ENCODE measurements at places on chromosomes 2 and 18.
A peak's percentile ranks its signal among the peaks of the same experiment; 100 is the strongest.

DNA sequence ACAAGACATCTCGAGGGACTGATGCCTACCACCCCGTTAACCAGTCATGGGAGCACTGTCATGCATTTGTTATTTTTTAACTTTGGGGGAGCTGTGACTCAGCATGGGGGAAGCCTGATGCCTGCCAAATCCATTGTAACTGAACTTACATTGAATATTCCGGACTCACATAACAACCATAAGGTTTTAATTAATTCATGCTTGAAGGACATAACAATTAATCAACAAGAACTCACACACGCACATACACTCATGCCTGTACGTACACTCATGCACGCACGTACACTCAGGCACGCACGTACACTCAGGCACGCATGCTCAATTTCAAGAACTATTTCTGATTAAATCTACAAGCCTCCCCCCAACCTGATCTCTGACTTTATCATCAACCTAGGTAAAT, 1639.1 kb downstream of the SUCLG1 start:
- no peak for DNase-seq
- no peak overlapping the region for H3K27ac ChIP-seq
- no peaks in the 10 kb centered on the region for H3K4me1 ChIP-seq
- H3K4me3 ChIP-seq: no peak overlapping the region
- no peaks in the 10 kb centered on the region for H3K36me3 ChIP-seq
- no peaks in the 10 kb centered on the region for H3K27me3 ChIP-seq

DNA sequence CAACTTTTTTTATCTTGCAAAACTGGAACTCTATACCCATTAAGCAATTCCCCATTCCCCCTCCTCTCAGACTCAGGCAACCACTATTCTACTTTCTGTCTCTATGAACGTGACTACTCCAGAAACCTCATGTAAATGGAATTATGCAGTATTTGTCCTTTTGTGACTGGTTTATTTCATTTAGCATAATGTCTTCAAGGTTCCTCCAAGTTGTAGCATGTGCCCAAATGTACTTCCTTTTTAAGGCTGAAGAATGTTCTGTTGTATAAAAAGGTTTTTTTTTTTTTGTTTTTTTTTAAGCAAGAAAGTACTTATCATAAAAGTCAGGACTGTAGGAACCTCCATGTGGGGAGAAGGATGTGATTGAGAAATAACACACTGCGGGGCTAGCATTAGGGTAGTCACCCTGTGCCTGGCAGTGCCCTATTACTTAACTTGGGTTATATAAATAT, 262.9 kb upstream of the FBXO11 start:
- DNase-seq: no peak
- no peaks in the 10 kb centered on the region for H3K36me3 ChIP-seq
- no peaks in the 10 kb centered on the region for H3K27me3 ChIP-seq
- no peak overlapping the region for H3K27ac ChIP-seq
- H3K4me1 ChIP-seq: no peaks in the 10 kb centered on the region

DNA sequence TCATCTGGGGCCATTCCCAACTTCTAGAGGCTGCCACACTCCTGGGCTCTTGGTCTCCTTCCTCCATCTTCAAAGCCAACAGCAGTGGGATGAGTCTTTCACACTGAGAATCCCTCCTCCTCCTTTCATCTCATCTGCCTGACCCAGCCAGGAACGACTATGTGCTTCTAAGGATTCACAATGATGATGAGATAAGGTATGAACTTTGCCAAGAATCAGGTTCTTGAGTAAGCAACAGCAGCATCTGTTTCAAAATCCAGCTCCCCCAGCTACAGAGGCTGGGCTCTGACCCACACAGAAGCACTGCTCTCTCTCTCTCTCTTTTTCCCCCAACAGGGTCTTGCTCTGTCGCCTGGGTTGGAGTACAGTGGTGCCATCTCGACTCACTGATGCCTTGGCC, 46.4 kb downstream of the TIMM21 start:
- no peaks in the 10 kb centered on the region for H3K27me3 ChIP-seq
- no peak overlapping the region for H3K4me3 ChIP-seq
- DNase-seq: no peak
- H3K4me1 ChIP-seq: no peaks in the 10 kb centered on the region
- H3K27ac ChIP-seq: no peak overlapping the region

DNA sequence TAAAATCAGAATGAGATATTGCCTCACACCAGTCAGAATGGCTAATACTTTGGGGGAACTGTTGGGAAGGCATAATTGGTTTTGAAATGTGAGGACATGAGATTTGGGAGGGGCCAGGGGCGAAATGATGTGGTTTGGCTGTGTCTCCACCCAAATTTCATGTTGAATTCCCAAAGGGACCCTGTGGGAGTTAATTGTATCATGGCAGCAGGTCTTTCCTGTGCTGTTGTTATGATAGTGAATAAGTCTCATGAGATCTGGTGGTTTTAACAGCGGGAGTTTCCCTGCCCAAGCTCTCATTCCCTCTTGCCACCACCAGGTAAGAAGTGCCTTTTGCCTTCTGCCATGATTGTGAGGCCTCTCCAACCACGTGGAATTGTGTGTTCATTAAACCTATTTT, 59.6 kb downstream of the CSRNP3 start:
- no peak for DNase-seq
- no peak overlapping the region for H3K27ac ChIP-seq
- no peaks in the 10 kb centered on the region for H3K4me1 ChIP-seq
- no peaks in the 10 kb centered on the region for H3K36me3 ChIP-seq
- H3K4me3 ChIP-seq: no peak overlapping the region

GRCh38 chr2:44377486-44377885, 15.7 kb downstream of the CAMKMT start:
- no peaks in the 10 kb centered on the region for H3K36me3 ChIP-seq
- no peaks in the 10 kb centered on the region for H3K4me1 ChIP-seq
- H3K4me3 ChIP-seq: no peak overlapping the region
- DNase-seq: no peak
- H3K27me3 ChIP-seq: no peaks in the 10 kb centered on the region

GRCh38 chr18:2360861-2361260, 210.4 kb downstream of the METTL4 start:
- H3K4me3 ChIP-seq: no peak overlapping the region
- DNase-seq: no peak
- H3K36me3 ChIP-seq: no peaks in the 10 kb centered on the region
- no peaks in the 10 kb centered on the region for H3K4me1 ChIP-seq
- H3K27ac ChIP-seq: no peak overlapping the region

GRCh38 chr2:15908371-15908770, 32.0 kb upstream of the MYCN start:
- H3K36me3 ChIP-seq: no peaks in the 10 kb centered on the region
- DNase-seq: no peak
- H3K4me3 ChIP-seq: no peak overlapping the region
- no peaks in the 10 kb centered on the region for H3K27me3 ChIP-seq
- H3K4me1 ChIP-seq: peaks cover 20% of the 10 kb centered on the region
- no peak overlapping the region for H3K27ac ChIP-seq

DNA sequence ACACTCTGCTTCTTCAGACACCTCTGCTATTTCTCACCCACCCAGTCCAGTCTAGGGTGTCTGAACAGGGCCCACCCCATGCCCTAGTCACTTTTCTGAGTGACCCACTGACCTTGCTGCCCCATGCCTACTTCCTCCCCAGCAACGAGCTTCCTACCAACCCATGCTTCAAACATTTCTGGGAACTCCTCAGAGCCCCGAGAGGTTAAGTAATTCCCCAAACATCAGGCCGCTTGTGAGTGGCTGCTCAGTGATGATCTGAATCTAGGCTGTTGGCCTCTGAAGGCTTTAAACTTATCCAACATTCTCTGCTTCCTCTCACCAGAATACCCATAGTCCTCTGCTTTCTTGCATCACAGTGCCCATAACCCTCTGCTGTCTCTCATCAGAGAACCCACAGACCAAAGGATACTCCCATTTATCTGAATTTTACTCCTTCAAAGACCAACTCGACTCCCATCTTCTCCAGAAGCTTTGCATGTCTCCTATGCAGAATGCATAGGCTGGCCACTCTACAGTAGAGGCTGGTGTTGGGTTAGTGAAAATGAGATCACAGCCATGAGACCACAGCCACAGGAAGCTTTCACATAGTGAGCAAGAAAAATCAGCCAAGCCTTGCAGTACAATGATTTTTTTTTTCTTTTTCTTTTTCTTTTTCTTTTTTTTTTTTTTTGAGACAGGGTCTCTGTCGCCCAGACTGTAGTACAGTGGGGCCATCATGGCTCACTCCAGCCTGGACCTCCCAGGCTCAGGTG, 309.5 kb upstream of the LYPD1 start:
- H3K27ac ChIP-seq: no peak overlapping the region

- H3K36me3 ChIP-seq: no peaks in the 10 kb centered on the region
- no peaks in the 10 kb centered on the region for H3K4me1 ChIP-seq
- H3K27ac ChIP-seq: no peak overlapping the region
- H3K4me3 ChIP-seq: no peak overlapping the region
- peak; percentile 39 for DNase-seq
Observed at GRCh38 chr18:69617888-69618287, 217.2 kb downstream of the DOK6 start.

- H3K4me3 ChIP-seq: no peak overlapping the region
- no peaks in the 10 kb centered on the region for H3K36me3 ChIP-seq
- DNase-seq: no peak
- H3K27ac ChIP-seq: no peak overlapping the region
- H3K27me3 ChIP-seq: no peaks in the 10 kb centered on the region
- H3K4me1 ChIP-seq: no peaks in the 10 kb centered on the region
Observed at GRCh38 chr2:120783969-120784372, 48.3 kb downstream of the GLI2 start.

DNA sequence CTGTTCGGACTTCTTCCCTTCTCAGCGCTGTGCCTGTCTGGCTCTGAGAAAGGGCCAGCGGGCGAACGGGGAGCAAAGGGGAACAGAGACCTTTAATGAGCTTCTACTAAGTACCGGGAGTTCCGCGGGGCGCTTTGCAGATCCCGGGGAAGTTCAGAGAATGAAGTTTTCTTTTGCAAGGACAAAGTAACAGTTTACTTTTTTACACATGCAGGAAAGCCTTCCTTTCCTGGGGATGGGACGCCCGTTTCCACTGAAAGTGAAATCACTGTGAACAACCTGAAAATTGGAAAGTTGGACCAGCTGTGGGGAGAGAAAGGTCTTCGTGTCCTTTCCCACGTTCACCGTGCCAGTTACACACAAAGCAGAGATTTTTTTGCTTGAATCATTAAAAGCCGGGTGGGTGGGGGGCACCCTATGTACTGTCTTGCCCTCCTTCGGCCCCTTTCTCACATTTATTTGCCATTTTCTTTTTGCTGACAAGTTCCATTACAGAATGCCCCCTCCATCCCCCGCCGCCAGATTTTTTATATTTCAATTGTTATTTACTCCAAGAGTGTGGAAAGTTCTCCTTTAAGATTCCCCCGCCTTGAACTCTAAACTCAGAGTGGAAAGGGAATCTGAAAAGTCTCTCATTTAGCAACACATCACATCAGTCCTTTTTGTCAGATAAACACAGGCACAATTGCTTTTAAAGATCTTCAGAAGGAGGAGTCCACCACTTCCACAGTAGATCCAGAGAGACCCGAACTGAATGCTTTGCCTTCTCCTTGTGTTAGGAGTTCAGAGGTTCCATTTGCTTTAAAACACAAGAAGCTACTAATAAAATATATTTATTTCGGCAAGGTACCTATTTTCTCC, 1.1 kb upstream of the FN1 start:
- H3K27me3 ChIP-seq: no peaks in the 10 kb centered on the region
- H3K27ac ChIP-seq: peak overlapping the region; percentile 78
- no peak overlapping the region for H3K4me3 ChIP-seq
- no peaks in the 10 kb centered on the region for H3K36me3 ChIP-seq
- H3K4me1 ChIP-seq: peaks cover 7% of the 10 kb centered on the region

DNA sequence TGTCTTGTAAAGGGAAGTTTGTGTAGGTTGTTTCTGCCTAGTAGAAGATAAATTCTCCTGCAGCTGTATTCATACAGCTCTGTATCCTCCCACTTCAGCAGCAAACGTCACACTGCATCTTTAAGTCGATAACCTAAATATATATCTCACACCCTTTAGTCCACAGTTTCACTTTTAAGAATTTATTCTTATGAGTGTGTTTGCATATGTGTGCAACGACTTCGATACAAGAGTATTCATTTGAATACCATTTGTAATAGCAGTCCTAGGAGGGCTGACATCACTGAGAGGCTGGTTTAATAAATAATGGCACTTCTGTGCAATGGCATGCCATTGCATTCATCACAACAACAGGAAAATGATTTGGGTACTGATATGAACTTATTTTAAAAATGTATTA, 63.8 kb upstream of the MSH6 start:
- no peak for DNase-seq
- H3K27ac ChIP-seq: no peak overlapping the region
- H3K4me3 ChIP-seq: no peak overlapping the region
- no peaks in the 10 kb centered on the region for H3K27me3 ChIP-seq
- no peaks in the 10 kb centered on the region for H3K36me3 ChIP-seq
- no peaks in the 10 kb centered on the region for H3K4me1 ChIP-seq

DNA sequence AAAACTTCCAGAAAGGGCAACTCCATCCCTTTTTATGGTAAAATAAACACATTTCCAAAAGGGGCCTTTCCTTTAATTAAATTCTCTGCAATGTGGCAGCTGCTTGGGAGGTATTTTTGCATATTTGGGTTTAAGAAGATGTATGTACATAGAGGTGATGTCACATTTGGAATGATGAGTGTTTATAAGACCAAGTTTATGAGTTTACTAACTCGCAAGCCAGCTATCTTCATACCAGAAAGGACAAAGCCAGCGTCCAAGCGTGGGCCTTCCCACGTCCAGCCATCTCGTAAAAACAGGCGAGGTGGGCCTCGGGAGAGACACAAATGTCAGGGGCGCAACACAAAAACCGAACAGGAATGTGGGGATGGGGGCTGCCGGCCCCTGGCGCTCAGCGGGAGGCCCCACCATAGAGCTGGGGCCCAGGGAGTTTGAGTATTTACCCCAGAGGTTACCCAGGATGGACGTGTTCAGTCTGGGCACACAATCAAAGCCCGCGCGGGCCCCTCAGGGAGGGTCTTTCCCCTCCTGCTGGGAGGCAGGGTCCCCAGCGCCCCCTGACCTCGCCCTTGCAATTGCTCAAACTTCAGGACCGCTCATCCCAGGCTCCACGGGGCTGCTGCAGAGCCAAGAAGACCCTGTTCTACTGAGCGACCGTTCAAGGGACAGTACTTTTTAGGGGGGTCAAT, 137.3 kb downstream of the TWIST2 start:
- no peak overlapping the region for H3K4me3 ChIP-seq
- H3K27ac ChIP-seq: no peak overlapping the region
- H3K4me1 ChIP-seq: no peaks in the 10 kb centered on the region

- peak overlapping the region; percentile 84 for H3K27ac ChIP-seq
- H3K4me1 ChIP-seq: peaks cover 38% of the 10 kb centered on the region
- H3K36me3 ChIP-seq: no peaks in the 10 kb centered on the region
- DNase-seq: peak; percentile 91
- H3K27me3 ChIP-seq: no peaks in the 10 kb centered on the region
Observed at GRCh38 chr2:8566774-8567468, 114.9 kb upstream of the ID2 start.

DNA sequence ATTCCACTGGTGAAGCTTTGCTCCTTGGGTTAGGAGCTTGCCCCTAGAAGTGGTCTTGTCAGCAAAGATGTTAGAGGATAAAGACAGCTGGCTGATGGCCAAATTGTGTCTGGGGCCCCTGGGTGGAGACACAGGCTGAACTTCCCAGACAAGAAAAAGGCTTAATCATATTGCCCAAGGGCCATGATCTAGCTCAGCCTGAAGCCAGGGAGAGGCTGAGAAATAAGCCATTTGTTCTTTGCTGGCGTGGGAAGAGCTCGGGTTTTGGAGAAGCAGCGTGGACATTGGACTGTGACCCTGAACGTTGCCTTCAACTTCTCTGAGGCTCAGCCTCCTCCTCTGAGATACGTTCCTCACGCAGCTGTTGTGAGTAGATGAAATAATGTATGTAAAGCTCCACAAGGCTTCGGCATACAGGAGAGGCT, 153.0 kb downstream of the ZFP36L2 start:
- H3K27ac ChIP-seq: peak overlapping the region; percentile 28
- no peaks in the 10 kb centered on the region for H3K36me3 ChIP-seq
- no peaks in the 10 kb centered on the region for H3K27me3 ChIP-seq
- no peak for DNase-seq
- no peak overlapping the region for H3K4me3 ChIP-seq

Measured in thyroid gland (tissue), 4 donors.